ENCODE measurements at places on chromosomes 1 and 21.

DNA sequence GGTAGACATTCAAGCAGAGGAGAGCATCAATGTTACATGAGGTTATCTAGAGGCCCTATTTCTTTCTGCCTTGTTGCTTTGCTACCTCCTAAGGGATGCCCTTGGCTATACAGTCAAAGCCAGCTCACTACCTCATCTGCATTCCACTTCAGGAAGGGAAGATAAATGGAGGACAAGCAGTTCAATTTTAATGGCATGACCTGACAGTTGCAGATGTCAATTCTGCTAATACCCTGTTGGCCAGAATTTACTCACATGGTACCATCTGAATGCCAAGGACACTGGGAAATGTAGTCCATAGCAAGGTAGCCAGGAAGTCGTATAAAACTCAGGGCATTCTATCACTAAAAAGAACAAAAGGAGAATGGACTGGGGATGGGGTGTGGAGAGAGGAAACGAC is 31.5 kb downstream of the PALMD start:
- DNase-seq, result no peak

GRCh38 chr1:35737120-35737519 is 18.4 kb upstream of the C1orf216 start:
- no peak for DNase-seq

- no peak for DNase-seq
Observed at GRCh38 chr1:100077531-100077930, 55.2 kb downstream of the SASS6 start.

DNA sequence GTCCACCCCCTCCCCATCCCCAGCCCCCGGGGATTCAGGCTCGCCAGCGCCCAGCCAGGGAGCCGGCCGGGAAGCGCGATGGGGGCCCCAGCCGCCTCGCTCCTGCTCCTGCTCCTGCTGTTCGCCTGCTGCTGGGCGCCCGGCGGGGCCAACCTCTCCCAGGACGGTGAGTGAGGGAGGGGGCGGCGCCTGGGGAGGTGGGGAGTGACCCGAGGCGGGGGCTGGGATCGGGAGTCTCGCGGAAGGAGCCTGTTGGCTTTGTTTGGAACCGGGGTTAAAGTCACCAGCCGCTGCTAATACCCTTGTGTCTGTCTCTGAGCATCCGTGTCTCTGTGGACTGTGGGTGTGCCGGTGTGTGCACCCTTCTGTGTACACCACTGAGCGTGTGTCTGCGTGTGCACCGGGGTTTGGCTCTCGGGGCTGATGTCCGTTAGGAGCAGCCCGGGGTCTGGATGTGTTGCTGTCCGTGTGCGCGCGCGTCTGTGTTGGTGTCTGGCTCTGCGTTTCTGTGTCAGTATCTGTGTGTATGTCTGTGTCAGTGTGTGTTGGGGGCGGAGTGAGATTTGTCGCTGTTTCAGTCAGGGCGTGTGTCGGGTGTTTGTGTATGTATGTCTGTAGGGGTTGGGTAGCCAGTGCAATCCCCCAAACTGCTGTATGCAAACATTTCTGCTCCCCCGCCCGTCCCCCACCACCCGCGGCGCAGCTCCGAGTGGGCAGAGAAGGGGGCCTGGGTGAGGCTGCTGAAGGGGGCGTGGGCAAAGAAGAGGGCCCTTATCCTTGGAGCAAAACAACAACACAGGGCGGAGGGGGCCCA is 480 bp downstream of the CADM3 start:
- DNase-seq, result no peak

GRCh38 chr21:41373763-41374162 is 11.9 kb downstream of the MX2 start:
- no peak for DNase-seq

- DNase-seq, result no peak
Observed at GRCh38 chr1:97685360-97685759, 235.5 kb downstream of the DPYD start.

- peak; percentile 97 for DNase-seq
Observed at GRCh38 chr1:16164213-16165072, 8.6 kb upstream of the EPHA2 start.

DNA sequence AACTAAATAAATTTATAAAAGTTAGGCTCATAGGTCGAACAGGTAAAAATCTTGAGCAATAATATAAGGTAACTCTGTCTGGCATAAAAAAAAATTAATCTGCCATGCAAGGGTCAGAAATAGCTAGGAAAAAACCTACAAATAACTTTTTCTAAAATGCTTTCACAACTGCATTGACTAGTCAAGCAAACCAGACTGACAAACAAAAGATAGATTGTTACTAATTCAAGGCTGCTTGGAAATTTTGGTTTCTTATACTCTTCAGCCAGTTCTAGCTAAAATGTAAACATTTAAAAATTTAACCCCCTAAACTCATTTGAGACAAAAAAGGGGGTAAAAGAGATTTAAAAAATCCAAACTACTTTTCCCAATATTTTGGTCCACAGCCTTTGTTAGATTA is 40.8 kb downstream of the S100A10 start:
- no peak for DNase-seq
